ENCODE measurements at places on chromosomes 2 and 18. TPM values are rescaled to one million over a fixed set of nuclear protein-coding genes. Genes with fewer than 3 reads are reported as not detected.

DSG1 gene
- total RNA-seq: not detected

ZC3H8 gene
- total RNA-seq: 6.3 TPM

AQP12A gene
- not detected for total RNA-seq

- DNase-seq: peak; percentile 33
Observed at GRCh38 chr18:49709347-49709690, 104.0 kb downstream of the ACAA2 start.

DNA sequence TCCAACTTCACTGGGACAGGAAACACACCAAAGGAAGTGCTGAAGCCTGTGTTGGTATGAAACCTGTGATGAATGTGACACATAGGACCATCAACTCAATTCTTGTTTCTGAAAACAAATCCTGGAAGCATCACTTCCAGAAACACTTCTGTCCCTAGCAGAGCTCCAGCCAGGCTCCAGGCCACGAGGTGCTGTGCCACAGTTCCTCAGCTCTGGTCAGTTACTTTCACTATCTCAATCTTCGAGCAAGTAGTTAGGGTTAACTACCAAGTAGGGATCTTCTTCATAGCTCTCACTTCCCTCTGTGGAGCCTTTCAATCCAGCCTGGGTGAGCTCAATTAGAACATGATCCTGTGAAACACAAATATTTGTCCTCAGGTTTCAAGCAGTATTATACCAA is 3.6 kb upstream of the LCT start:
- no peak for DNase-seq

DNA sequence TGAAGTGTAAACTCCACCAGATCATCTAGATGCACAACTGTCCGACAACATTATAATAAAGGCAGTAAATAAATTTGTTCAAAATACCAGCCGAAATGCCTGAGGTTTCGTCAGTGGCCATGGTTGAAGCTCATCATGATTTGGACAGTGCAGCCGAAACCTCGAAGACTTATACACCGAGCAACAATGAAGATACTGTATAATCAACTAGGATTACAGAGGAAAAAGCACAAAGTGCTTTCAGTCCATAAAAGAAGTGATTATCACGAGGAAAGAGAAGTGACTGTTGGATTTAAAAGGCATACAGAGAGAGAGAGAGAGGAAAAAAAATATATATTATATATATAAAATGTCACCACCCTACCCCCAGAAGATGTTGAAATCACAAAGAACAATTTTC is 52.0 kb upstream of the GALNT3 start:
- no peak for DNase-seq

- no peak for DNase-seq
Observed at GRCh38 chr2:68266655-68267054, 14.3 kb upstream of the PPP3R1 start.

DNA sequence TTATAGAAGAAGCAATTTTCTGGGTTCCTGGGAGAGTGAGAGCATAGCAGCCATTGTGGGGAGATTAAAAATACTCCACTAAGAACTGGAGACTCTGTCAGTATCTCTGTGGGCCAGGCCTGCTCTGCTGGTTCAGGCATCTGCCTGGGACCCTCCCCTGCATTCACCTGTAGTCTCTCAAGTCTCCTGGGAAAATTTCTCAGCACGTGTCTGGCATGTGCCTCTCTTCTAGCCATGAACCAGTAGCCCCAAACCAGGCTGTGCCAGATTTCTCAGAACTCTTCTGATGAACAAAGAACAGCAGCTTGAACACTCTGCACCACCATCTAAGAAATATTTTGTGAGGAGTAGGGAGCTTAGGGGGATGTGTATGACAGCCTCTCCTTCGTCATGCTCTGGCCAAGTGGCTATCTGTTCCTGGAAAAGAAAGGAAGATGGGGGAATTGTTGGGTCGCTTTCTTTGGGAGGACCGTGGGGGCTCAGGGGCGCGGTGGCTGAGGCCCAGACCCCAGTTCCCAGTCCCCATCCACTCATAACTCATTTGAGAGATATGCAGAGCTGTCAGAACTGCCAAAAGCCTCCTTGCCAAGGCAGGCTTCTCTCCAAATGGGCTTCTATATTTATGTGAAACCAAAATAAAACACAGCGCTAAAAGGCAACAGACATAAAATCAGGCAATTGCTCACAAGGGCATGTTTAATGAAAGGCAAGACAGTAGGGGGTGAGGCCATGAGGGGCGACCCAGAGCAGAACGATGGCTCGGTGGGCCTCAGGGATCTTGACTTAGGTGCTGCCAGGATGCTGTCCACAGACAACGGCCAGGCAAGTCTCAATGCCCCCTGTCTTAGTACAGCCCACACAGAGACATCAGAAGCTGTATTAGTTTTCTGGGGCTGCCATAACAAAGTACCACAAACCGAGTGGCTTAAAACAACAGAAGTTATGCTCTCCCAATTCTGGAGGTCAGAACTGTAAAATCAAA is 114.7 kb upstream of the TNP1 start:
- no peak for DNase-seq

DNA sequence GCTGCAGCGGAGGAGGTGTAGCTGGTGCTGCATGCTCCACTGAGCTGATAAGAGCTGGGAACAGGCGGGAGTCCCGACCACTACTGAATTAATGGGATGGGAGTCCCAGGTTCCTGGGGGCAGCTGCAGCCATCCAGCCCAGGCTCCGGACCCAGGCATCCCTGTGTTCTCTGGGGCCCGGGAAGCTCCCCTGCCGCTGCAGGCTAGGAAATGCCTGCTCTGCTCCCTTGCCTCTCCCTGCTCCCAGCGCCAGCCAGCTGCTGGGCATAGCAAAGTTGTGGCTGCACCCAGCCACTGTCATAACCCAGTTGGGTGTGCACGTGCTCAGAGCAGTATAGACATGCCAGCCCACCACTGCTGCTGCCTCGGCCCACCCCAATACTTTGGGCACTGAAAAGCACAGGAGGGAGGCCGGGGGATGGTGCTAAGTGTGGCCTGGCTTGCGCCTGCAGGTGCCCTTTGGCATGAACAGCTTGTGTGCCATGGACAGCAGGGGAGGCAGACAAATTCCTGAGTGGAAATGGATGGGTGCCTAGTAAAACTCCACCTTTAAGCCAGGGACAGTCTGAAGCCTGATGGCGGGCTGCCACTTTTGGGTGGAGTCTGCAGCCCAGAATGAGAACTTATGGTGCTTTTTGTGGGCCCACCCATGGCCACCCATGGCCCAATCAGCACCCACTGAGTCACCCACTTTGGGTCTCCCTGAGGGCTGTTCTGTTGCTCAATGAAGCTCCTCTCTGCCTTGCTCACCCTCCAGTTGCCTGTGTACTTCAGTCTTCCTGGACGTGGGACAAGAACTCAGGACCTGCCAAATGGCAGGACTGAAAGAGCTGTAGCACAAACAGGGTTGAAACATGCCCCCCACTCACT is 219.3 kb upstream of the TMEFF2 start:
- no peak for DNase-seq

Data from Caki2 (cell line).